ENCODE measurements at places on chromosomes 2 and 18. TPM values are rescaled to one million over a fixed set of nuclear protein-coding genes. Genes with fewer than 3 reads are reported as not detected.
A peak's percentile ranks its signal among the peaks of the same experiment; 100 is the strongest.

DNA sequence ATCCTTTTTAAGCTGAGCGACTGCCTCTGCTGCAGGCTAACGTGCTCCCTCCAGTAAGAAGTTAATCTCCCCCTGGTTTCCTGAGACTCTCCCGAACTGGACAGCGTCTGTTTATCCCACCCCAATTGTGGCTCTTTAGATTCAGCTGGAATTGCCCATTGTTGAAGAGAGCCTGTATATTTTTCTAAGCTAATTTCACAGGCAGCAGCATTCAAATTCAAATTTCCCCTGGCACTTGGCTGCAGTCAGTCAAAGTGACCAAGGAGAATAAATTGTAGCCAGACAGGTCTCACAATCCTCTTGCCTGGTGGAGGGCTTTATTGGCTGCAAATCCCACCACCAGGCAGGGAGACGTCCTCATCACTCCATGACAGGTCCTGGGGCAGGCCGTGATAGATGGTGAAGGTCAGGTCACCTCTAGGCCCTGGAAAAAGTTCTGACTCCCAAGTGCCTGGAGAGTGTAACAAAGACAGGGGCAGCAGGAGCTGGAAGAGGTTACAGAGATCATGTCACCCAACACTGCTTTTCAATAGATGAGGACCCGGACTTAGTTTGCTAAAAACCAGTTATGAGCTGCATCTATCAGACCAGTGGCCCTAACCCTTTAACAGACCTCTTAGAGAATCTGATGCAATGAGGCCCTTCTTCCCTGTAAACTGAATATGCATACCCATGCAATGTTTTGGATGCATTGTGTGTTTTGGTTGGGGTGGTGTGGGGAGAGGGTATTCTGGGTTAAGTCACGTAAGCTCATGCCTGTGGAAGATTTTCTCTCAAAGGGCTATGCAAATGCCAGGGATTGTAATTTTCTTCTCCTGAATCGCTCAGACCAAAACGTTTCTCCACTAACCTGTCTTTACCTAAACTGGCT is 32.3 kb upstream of the C18orf32 start:
- DNase-seq: no peak

- no peak for DNase-seq
These were observed 59.4 kb downstream of the ANKRD44 start for GRCh38 chr2:197251163-197251562.

- no peak for DNase-seq
These were observed 8.6 kb downstream of the OSBPL6 start for GRCh38 chr2:178202927-178203326.

SULT1C4 gene
- polyA plus RNA-seq: 7.4 TPM

MC4R gene
- polyA plus RNA-seq: not detected

GRCh38 chr2:10792001-10792634 is 20.5 kb downstream of the PDIA6 start:
- DNase-seq: no peak

AMMECR1L gene
- 7.0 TPM for polyA plus RNA-seq

GDF7 gene
- polyA plus RNA-seq: 0.26 TPM

DNA sequence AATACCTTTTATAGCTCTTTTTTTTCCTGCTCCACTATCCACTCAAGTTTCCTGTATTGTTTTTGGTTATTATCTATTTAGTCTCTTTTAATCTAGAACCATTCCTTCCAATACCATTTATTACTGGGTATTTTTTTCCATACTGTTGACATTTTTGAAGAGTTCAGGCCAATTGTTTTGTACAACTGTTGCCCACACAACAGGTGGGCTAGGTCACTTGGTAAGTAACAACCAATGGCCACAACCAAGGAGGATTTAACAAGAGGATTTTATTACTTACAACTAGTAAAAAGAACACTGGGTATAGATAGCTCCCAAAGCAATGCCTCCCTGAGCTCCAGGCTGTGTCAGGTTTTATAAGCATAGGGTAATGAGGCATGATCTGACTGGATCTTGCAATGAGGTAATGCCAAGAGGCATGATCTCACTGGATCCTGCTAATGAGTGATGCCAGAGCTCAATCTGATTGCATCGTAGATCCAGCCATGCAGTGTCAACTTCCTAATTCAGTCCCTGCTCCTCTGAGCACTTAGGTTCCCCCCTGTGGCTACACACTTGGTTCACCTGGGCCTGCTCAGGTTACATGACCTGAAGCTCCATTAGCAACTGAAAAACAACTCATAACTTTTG is 7.1 kb upstream of the CEP68 start:
- no peak for DNase-seq

RUFY4 gene
- 0.43 TPM for polyA plus RNA-seq

GRCh38 chr18:55988537-55988936 is 400.5 kb upstream of the TCF4 start:
- DNase-seq: no peak

DNA sequence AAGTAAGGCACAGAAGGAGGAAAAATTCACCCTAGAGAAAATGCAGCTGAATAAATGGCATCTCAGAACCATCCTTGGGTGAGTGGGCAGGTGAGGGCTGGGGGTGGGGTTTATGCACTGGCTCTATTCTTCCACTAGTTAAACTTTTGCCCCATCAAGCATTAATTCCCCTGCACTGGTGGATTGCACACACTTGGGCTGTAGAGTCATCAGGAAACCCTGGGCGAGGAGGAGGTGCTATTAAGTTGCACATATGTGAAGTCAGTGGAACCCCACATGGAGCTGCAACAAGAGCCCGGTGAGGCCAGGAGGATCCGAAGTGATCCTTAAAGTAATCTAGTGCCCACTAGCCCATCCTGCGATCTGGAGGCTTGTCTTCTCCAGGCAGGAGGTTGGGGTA is 6.8 kb upstream of the DNAJB2 start:
- DNase-seq: no peak

GRCh38 chr2:69089266-69089665 is 76.3 kb downstream of the ANTXR1 start:
- peak; percentile 78 for DNase-seq

- DNase-seq: no peak
These were observed 250.5 kb downstream of the GLI2 start for GRCh38 chr2:120985997-120986651.

SLC4A3 gene
- polyA plus RNA-seq: 0.63 TPM

- DNase-seq: no peak
These were observed 13.6 kb downstream of the CNDP1 start for GRCh38 chr18:74547860-74548259.

CAMKMT gene
- 6.3 TPM for polyA plus RNA-seq

RSAD2 gene
- polyA plus RNA-seq: 3.3 TPM

DNA sequence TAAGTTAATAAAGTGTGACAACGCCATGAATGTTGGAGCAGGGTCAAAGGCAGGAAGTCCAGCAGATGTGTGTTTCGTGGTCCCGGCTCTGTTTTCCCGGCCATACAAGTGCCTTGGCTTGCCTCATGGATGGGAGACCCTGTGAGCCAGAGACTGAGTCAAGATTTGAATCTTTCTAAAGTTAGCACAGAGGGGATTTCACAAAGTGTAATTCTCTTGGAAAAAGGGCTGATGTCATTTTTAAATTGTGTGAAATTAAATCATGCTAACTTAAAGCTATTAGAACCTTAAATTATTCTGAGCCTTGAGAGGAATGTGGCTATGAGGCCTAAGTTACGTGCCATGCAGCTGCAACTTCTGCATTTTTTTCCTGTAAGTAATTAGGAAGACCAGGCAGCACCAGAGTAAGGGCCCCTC is 38.3 kb upstream of the RALBP1 start:
- peak; percentile 89 for DNase-seq

BUB1 gene
- polyA plus RNA-seq: 1.6 TPM

CFAP210 gene
- polyA plus RNA-seq: 1.2 TPM

LRATD1 gene
- 7.1 TPM for polyA plus RNA-seq

GRCh38 chr18:8656232-8656631 is 47.0 kb downstream of the RAB12 start:
- DNase-seq: no peak

DNA sequence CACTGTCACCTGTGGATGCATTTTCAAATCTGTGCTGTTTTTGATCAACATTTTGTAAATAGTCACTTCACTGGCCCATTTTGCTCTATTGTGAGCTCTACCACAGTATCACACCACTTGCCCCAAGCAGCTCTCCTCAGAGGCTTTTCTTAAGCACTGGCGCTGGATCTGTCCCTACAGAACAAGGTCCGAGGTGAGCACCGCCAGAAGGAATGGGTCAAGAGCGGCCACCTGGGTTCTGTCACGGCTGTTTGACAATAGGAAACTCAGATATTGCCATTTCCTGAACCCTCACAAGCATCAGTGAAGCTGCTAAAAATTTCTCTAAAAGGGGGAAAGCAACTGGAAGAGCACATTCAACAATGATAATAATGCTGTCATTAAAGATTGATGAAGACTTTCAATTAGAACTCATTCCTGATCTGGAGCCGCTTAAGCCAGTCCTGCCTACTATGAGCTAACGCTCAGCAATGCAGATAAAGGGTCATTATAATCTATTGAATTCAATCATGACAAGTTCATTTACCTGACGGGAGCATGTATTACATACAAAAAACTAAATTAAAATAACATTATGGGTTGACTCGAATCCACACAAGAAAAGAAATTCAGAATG is 514.0 kb downstream of the GALR1 start:
- DNase-seq: no peak

DNA sequence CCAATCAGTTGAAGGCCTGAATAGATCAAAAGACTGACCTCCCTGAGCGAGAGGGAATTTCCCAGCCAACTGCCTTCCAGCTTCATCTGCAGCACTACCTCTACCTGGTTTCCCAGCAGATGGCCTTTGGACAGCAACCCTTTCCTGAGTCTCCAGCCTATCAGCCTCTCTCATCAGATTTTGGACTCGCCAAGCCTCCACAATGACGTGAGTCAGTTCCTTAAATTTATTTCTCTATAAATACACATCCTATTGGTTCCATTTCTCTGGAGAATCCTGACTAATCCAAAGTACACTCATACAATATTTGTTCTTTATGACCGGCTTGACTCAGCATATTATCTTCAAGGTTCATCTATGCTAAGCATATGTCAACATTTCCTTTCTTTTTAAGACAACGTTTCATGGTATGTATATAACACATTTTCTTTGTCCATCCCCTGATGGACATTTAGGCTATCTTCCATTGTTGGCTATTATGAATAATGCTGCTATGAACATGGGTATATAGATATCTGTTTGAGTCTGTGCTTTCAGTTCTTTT is 294.6 kb downstream of the LRATD1 start:
- DNase-seq: no peak

- DNase-seq: no peak
These were observed 33.3 kb upstream of the FIGN start for GRCh38 chr2:163768881-163769695.

GRCh38 chr2:111967018-111967417 is 68.6 kb downstream of the MERTK start:
- no peak for DNase-seq

DNA sequence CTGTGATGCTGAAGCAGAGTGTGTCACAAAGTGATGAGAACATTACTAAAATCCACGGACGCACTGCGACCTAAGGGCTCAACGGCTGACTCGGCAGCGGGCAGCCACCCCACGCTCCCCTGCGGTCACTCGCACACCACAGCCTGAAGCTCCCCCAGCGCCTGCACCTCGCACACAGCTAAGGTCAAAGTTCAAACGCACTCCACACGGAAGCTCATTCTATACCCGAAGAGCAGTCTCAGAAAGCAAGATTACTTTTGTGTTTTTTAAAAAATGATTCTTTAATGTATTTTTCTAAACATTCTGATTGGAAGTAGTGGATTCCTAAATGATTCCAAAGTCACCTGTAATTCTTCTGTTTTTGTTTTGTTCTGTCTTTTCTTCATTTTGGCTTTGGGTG is 21.7 kb downstream of the ASPRV1 start:
- no peak for DNase-seq

DNA sequence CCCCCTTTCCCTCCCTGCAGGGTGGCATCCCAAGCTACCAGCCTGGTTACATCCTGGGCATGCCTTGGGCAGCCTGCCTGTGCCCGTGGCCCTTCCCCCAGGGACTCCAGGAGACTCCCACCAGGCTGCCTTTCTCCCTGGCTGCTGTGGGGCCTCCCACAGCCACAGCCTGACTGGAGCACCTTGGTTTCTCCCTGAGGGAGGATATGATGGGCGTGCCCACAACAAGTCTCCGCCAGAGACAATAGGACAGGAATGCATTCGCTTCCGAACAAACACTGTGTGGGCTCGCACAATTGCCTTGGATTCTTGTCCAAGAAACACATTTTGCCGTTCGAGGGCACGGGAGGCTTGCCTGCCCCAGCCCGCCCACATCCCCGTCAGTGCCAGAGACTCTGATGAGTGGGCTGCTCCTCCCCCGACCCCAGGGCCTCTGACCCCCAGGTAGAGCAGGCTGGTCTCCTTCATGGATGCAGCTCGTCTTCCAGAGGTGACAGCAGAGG is 102.1 kb downstream of the SMAD7 start:
- DNase-seq: no peak

GNLY gene
- 13.6 TPM for polyA plus RNA-seq

DNA sequence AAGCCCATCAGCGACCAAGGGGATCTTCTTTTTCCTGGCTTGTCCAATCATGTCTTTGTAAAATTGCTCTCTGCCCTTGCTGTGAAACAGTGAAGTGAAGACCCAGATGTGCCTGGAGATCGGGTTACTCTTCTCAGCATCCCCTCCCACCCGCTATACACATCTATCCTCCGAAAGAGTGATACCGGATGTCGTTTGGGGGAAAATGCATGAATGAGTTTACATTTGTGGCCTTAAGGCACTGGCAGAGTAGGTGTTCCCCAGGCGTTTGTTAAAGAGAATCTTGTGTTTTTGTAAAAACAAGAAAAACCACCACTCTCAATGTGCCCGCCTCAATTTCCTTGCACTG is 528.3 kb downstream of the CMPK2 start:
- peak; percentile 29 for DNase-seq

CGREF1 gene
- polyA plus RNA-seq: 0.80 TPM

DNA sequence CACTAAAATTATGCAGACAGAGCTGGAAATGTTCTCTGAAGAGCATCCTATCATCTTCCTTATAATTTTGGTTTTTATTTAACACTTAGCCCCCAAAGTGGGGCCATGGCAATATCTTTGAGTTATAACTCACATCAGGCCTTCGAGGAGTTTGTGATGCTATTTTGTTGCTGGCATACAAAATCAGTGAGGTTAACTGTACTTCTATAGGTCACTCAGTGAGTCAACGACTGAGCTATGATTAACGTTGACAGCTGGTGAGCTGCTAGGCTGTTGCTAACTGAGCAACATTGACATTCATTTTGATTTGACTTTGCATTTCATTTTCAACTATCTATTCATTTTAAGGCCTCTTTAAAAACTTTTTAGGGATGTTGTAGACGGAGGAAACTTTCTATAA is 50.0 kb downstream of the GPD2 start:
- no peak for DNase-seq

STRADB gene
- polyA plus RNA-seq: 19.7 TPM

GRCh38 chr2:73972846-73973245 is 11.9 kb upstream of the TET3 start:
- DNase-seq: no peak

SCN9A gene
- polyA plus RNA-seq: 1.5 TPM

GRCh38 chr2:25378731-25379490 is 37.2 kb upstream of the DNMT3A start:
- DNase-seq: no peak
